ENCODE measurements at places on chromosomes 2 and 18.

DNA sequence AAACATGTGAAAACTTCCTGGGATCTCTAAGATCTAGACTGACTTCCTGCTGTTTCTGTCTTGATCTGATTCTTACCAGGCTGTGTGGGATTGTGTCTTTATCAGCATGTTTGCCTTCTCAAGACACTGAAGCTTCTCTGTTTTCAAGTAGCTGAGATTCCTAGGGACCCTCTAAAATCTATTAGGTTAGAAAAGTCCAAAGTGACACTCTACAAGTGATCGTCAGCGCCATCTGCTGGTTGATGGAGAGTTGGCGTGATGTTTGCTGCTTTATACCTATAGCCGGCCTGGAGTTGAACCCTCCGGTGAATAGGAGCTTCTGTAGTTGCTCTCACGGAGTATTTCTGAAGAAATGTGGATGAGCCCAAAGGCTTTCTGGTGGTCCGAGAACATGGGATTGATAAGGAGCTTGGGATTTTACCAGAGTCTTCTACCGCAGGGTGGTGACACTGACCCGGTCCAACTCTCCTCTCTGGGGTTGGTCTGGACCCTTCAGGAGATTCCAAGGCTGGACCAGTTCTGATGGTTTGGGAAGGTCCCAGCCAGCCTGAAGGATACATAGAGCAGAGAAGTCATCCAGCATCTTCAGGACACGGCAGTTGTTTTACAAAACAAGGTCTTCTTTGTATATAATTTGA lies 96.0 kb upstream of the TTC39C start:
- peak; percentile 74 for DNase-seq

GRCh38 chr2:39241588-39241987 lies 2.2 kb downstream of the CDKL4 start:
- no peak for DNase-seq

GRCh38 chr2:230447455-230448451 lies 31.8 kb downstream of the SP100 start:
- no peak for DNase-seq

- no peak for DNase-seq
Measured at GRCh38 chr18:45384137-45384961, 230.9 kb upstream of the SLC14A2 start.

DNA sequence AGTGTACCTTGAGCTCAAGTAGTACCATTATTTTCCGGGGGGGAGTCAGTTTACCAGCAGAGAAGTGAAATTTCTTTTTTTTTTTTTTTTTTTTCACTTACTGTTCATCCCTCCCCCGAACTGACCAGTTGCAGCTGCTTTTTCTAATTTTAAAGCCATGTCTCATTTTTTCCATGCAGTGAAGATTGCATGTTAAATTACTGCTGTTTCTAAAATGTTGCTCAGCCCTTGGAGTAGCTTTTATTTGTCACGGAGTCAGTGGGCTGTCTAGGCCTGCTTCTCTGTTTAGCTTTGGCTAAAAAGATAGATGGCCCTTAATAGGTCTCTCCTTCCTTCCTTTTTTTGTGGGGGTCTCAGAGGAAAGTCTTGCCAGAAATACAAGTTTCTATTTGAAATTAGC lies 70.2 kb downstream of the NGEF start:
- DNase-seq, result no peak

GRCh38 chr18:41326311-41326710 lies 628.7 kb upstream of the PIK3C3 start:
- no peak for DNase-seq

- DNase-seq, result no peak
Measured at GRCh38 chr2:100252811-100253698, 69.2 kb downstream of the LONRF2 start.

DNA sequence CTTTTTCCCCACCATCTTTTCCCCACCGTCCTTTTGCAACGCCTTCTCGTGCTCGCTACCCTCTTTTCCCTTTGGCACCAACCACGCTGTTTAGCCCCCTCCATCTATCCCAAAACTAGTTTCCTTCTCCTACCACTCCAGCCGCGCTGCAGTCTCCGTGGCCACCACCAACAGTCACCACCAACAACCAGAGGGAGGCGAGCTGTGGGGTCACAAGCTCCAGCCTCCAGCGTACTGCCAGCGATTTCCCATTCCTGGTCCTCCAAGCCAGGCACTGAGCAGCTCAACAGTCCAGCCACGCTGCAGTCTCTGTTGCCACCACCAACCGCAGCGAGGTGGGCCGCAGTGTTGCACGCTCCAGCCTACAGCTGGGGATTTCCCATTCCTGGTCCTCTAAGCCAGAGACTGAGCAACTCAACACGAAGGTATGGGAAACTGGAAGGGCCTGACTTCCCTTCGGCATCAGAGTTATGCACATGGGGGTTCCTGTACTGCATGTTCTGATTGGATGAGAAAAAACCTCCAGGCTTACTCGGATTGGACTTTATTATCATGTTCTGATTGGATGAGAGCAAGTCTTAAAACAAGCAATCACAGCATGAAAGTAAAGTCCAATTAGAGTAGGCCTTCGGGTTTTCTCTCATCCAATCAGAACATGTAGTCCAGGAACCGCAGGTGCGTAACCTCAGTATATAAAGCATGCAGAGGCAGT lies 42.3 kb upstream of the IMP4 start:
- DNase-seq, result no peak

DNA sequence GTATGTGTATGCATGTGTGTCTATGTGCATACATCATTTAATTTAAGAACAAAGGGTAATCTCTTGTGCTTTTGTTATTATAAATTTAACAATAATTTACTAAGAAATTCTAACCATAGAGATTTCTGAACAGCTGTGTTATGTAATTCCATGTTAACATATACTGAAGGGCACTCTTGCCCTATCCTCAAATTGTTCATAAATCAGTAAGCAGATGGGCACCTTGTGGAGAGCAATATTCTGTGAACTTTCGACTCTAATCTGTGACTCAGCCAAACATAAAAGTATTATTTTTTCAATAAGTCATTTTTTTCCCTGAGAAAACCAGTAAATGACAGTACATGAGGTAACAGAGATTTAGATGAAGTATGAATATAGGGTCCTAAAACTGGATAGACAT lies 938.3 kb upstream of the CRIM1 start:
- DNase-seq, result no peak

- no peak for DNase-seq
Measured at GRCh38 chr2:188199716-188200128, 92.0 kb upstream of the GULP1 start.

GRCh38 chr2:44430342-44430741 lies 68.6 kb downstream of the CAMKMT start:
- DNase-seq, result no peak

- no peak for DNase-seq
Measured at GRCh38 chr18:37394610-37394965, 171.0 kb downstream of the CELF4 start.

- DNase-seq, result no peak
Measured at GRCh38 chr18:3593381-3593903, 143.5 kb downstream of the TGIF1 start.

GRCh38 chr2:104746858-104747257 lies 107.1 kb upstream of the POU3F3 start:
- DNase-seq, result no peak

- DNase-seq, result no peak
Measured at GRCh38 chr2:112768432-112768831, 4.0 kb upstream of the CKAP2L start.

DNA sequence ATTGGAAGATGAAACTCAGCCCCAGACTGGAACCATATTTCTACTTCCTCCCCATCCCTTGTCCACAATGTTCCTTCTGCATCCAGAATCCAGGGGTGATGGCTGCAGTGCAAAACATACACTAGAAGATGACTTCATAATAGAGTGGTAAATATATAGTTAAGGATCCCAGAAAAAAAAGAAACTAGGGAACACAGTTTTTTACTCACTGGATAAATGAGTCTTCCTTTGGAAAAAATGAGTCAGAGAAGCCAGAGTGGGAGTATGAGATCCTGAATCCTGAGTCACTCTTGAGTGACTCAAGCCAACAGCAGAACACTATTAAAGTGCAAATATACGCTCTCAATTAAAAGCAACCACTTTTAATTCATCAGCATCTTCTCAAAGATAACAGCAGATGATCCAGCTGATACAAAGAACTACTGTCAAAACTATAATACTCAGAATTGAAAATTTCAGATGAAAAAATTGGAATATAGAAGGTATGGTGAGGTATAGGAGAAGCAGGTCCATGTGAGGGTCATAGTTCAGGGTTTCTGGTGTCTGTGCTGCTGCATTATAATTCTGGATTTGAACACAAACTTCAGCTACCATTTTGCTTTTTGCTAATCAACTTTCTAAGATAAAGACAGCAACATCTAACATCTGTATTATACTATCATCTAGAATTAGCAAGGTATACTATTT lies 987.2 kb upstream of the CDH2 start:
- DNase-seq, result no peak

DNA sequence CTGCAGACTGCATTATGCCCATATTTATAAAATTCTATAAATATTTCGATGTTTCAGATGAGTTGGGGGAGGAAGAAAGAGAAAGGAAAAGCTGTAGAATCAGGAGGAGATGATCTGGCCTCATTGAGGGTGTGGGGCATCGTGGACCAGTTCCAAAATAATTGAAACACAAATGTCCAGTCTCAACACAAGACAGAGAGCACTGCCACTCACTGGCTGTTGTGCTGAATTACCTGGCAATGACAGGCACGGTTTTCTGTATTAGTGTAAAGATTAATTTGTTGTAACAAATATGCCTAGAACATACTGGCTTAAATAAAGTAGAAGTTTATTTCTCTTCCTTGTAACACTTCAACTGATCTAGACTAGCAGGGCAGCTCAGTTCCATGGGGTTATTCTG lies 24.1 kb downstream of the POLE4 start:
- no peak for DNase-seq

DNA sequence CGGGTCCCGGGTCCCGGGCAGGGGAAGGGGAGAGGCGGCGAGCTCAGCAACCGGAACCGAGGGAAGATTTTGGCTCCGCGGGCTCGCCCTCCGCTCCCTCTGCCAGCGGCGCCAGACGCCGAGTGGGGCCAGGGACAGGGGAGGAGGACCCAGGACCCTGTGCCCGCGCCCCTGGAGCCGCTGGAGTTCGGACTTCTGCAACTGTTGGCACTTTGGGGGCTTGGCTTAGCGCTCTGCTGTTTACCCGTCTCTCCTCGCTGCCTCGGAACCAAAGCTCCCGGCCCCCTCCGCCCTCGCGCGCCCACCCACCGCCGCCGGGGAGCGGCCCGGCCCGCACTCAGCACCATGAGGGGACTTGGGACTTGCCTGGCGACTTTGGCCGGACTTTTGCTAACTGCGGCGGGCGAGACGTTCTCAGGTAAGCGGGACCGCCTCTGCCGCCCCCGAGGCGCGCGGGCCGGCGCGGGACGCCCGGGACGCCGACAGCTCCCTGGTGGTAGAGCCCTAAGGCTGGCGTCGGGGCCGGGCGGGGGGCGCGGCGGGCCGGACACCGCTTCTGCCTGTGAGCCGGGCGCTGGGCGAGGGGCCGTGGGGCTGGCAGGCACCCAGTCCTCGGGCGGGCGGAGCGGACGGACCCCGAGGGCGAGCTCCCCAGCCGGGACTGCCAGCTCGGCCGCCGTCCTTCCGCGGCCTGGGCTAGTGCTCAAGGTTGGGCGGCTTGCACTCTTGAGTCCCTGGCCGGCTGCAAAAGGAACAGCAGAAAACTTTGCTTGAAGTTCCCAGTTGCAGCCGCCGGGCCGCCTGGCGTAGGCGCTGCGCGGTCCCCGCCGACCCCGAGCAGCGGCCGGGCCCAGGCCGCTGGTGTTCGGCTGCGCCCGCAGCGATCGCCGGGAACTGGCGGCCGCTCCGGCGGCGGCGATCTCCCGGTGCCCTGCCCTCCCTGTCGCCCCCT lies 634 bp downstream of the PTPRM start:
- DNase-seq, result no peak

GRCh38 chr2:214465363-214466146 lies 54.7 kb downstream of the VWC2L start:
- DNase-seq, result no peak

GRCh38 chr2:38091760-38092159 lies 15.8 kb upstream of the CYP1B1 start:
- DNase-seq, result no peak

DNA sequence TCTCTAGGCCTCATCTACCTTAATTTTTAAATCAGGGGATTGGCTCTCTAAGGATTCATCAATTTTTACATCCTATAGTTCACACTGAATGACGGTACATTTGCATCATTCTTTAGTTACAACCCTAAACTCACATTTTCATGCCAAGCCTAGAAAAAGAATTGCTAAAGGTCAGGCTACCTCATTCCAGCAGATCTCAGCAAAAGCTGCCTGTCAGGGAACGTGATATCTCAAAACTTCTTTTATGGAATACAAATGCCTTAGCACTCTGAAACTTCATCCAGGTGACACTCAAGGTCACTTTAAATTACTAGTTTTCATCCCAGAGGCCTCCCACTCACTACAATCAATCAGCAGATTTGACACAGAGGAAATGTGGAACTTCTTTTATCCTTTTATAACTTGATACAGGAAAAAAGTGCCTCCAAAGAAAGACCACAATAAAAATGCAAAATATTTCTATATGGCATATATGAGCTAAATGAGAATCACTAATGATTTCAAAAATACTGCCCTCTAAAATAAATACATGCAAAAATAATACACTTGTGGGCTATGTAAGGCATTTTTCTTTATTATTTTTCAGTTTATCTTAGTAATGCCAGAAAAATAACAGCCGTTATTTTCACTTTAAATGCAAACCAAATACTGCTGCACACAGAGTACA lies 91.5 kb downstream of the ARHGEF33 start:
- DNase-seq, result no peak

DNA sequence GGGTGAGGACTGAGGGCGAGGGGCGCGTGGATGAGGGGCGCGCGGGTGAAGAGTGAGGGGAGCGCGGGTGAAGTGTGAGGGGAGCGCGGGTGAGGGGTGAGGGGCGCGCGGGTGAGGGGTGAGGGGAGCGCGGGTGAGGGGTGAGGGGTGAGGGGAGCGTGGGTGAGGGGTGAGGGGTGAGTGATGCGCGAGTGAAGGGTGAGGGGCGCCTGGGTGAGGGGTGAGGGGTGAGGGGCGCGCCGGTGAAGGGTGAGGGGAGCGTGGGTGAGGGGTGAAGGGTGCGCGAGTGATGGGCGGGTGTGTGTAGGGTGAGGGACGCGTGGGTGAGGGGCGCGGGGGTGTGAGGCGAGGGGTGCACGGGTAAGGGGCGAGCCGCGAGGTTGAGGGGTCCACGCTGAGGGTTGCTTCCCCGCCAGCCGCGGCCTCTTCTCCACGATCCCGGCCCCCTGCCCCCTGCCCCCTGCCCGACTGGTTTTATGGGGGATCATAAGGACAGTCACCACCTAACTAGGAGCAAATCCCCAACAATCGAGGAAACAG lies 1.1 kb upstream of the SLC66A2 start:
- DNase-seq, result no peak

- DNase-seq, result no peak
Measured at GRCh38 chr18:30501594-30501993, 540.9 kb downstream of the DSC3 start.

GRCh38 chr18:21483051-21483450 lies 117.5 kb downstream of the ESCO1 start:
- DNase-seq, result no peak
